HS-5 (cell line): ENCODE measurements at places on chromosomes 4 and X.

GRCh38 chrX:123923211-123923610 is 38.3 kb upstream of the STAG2 start:
- DNase-seq = no peak

DNA sequence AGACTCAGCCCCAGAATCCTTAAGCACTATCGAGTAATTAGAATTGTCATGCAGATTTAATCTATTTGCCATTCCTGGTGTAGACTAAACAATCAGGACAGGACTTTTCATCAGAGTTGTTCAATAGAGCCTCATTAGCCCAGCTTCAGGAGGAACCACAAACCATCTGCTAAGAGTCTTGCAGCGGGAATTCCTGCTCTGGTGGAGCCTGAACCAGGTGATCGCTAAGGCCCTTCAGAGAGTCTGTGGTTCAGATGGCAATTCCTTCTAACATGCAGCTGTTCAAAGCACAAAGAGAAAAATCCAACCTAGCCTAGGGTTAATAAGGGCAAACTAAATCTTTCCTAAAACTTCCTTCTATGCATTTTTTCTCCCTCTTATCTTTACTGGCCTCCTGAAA is 119.1 kb upstream of the CPEB2 start:
- DNase-seq = no peak

GRCh38 chr4:2900741-2901140 is 57.1 kb downstream of the ADD1 start:
- DNase-seq = no peak

- no peak for DNase-seq
Measured at GRCh38 chrX:140434347-140434746, 70.5 kb downstream of the SOX3 start.

DNA sequence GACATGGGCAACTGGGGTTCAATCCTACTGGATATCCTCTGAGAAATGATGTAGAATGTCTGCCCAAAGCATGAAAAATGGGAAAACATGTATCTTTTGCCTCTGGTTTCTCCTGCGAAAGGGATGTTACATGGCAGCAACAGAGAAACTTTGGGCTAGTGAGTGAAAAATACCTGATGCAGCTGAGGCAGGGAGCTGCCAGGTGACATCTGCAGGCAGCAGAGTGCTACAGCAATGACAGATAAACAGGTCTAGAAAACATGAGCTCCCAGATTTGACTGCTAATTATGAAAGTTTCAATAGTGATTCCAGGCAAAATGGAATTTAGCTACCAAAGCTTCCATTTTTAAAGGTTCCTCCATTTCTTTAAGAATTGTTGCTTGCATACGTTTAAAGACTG is 4.8 kb upstream of the CXCL1 start:
- DNase-seq = no peak

DNA sequence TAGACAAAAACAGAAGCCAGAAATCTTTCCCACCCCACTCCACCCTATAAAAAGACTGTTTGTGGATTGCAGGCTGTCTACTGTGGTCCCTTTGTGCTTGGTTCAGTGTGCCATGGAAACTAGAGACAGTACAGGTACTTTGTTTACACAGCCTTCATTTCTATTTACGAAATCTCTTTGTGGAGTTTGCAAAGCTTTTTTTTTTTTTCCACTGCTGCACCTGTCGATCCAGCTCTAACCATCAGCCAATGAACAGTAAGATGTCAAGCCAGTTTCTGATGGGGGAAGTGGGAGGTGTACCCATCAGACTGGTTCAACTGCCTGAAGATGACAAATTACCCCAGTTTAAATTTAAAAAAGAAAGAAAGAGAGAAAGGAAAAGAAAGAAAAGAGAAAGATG is 20.2 kb upstream of the LRBA start:
- no peak for DNase-seq

DNA sequence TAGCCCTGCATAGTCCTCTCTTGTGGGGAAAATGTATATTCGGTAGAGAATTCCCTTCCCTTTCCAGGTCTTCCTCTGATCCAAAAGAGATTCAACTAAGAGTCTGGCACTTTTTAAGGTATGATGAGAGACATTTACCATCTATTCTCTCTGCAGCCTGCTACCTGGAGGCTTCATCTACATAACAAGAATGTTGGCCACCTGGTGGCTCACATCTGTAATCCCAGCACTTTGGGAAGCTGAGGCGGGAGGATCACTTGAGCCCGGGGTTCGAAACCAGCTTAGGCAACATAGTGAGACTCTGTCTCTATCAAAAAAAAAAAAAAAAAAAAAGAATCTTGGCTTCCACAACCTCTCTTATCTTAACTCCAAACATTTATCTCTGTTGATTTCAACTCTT is 40.4 kb upstream of the NOCT start:
- no peak for DNase-seq

- no peak for DNase-seq
Measured at GRCh38 chrX:133709501-133709900, 275.9 kb downstream of the GPC3 start.

DNA sequence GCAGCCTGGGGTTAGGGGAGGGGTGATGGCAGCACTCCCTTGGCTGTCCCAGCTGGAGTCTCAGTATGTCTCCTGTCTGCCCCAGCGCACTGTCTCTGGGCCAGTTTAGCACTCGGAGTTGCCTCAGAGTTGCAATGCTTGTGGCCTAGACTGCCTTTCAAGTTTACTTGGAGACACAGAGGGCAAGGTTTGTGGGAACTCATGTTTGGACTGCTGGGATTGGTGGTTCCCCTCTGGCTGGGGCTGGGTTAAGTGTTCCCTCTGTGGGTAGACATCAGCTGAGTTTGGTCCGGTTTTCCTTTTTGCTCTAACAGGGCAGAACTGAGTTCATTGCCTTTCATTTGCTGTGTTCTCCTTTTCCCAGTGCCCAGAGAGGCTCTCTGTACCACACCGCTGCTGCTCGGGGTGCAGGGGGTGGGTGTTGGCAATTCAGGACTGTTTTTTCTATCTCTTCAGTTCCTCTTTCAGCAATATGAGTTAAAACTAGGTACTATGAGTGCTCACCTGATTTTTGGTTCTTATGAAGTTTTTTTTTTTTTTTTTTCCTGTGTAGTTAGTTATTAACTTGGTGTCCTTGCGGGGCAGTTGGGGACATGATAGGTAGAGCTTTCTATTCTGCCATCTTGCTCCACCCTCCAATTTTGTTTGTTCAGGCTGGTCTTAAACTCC is 17.2 kb downstream of the RAB33B start:
- no peak for DNase-seq

DNA sequence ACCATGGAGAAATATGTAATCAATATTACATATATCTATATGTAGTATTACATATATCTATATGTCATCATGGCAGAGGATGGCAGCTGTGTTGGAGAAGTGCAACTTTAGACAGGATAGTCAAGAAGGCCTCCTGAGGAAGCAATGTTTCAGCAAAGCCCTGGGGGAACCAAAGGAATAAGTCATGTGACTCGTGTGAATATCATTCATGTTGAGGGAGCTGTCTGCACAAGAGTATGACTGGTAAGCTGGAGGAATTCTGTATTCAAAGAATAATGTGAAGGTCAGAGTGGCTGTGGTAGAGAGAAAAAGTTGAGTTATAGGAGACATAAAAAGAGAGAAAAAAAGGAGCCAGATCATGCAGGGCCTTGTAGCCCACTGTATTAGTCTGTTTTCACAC is 92.9 kb upstream of the EDNRA start:
- no peak for DNase-seq

DNA sequence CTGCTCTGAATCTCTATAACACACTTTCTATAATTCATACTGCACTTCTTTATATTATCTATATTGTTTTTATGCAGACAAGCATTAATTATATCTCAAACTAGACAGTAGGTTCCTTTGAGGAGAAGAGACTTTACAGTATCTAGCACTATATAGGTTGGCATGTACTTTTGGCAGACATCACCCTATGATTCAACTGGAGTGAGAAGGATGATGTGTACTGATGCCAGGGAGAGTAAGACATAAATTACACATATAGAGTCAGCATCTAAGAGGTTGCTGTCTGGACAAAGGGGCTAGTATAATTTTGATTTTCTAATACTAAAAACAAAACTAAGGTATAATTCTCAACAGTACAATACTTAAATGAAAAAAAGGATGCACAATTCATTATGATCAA is 5.1 kb upstream of the RBM41 start:
- no peak for DNase-seq

- DNase-seq = no peak
Measured at GRCh38 chr4:9898596-9899305, 117.3 kb downstream of the DRD5 start.

GRCh38 chr4:47013373-47013772 is 18.0 kb upstream of the GABRB1 start:
- DNase-seq = no peak

GRCh38 chr4:81360737-81361136 is 111.0 kb downstream of the RASGEF1B start:
- DNase-seq = no peak

GRCh38 chr4:42627885-42628646 is 28.8 kb downstream of the ATP8A1 start:
- DNase-seq = no peak

GRCh38 chr4:48899950-48900349 is 6.6 kb downstream of the OCIAD2 start:
- no peak for DNase-seq

- peak; percentile 42 for DNase-seq
Measured at GRCh38 chrX:102976793-102977495, 39.9 kb downstream of the RAB40AL start.

DNA sequence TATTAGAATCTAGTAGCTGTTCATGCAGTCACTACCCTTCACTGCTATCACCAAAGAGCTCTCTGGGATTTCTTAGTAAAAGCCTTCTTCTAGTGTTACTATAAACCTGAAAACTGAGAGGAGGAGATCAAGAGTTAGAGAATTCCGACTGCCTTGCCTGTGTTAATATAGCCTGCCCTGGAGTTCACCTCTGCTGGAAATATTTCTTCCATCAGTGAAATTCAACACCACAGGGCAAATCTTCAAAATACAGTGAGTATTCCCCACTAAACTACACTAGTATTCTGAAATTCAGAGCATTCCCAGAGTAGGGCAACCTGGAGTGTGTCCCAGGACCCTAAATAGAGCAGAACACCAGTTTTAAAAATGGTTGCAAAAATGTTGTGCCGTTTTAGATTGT is 301.1 kb downstream of the ARHGAP24 start:
- DNase-seq = no peak

DNA sequence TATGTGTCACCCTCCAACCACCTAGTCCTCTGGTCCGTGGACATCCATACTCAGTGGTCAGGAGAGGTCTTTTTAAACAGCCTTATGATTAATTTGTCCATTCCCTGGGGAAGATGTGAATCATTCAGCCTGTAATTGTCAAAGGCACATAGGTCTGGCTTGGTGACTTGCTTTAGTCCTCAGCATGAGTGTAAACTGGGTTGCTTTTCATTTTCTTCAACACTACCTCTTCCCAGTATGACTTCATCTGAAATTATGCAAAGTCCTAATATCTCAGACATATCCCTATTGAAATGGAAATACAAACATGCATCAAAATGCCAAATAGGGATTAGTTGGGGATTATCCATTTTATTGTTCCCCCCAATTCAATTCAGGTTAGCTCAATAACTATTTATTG is 208.3 kb upstream of the AMOT start:
- no peak for DNase-seq

DNA sequence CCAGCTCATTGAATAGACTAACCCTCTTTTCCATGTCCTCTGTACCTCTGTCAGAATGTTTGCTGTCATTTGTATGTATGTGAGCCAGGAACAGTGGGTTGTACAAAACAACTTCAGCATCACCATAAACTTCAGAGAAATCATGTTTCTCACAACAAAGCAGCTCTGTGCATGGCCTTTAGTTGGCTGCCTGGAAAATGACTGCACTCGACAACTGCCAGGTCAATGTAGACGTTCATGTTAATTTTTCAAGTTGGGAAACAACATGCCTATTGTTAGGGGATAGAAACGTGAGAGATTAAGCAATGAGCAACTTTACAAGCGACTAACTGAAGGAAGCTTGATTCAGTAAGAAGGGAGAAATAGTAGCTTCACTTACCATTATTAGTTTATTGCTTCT is 17.9 kb upstream of the CXCL11 start:
- no peak for DNase-seq

GRCh38 chr4:4772534-4772933 is 86.9 kb upstream of the MSX1 start:
- no peak for DNase-seq

GRCh38 chrX:150409486-150409885 is 46.4 kb downstream of the MAMLD1 start:
- DNase-seq = no peak

DNA sequence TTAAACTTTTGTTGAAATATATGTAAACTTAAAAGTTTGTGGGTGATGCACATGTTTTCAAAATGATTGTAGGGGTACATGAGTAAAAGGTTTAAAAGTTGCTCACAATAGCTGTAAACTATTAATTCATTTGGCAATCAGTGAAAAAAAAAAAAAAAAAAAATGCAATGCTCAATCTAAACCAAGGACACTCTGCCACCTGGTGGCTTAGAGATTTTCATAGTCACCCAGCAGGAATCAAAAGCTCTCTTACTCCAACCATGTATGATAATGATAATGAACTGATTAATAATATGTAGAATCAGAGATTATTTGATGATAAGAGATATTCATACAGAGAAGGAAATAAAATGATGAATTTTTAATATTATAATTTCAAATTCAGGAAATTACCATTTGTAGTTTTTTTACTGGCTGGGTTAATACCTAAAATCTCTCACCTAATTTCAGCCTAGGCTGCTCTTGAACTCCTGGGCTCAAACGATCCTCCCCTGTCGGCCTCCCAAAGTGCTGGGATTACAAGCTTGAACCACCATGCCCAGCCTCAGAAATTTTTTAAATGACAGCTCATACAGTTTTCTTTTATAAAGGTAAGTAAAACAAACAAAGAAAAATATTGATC is 46.9 kb upstream of the SLC25A4 start:
- no peak for DNase-seq

- no peak for DNase-seq
Measured at GRCh38 chr4:152357206-152357605, 178.7 kb downstream of the FBXW7 start.

GRCh38 chrX:10052906-10053625 is 85.9 kb downstream of the CLDN34 start:
- no peak for DNase-seq

DNA sequence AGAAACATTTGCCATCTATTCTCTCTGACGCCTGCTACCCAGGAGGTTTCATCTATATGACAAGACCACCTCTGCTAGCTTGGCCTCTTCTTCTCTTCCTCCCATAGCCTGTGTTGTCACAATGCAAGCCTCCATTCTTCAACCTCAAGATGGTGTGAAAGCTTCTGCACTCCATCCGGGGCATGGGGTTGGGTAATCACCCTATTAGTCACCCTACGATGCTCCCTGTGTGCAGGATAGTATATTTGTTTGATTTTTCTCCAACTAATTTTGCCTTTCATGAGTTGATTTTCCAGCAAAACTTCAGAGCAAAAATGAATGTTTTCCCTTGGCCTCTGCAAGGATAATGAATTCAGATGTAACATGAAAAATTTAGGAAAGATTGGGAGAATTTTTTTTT is 128.0 kb upstream of the STS start:
- DNase-seq = no peak

DNA sequence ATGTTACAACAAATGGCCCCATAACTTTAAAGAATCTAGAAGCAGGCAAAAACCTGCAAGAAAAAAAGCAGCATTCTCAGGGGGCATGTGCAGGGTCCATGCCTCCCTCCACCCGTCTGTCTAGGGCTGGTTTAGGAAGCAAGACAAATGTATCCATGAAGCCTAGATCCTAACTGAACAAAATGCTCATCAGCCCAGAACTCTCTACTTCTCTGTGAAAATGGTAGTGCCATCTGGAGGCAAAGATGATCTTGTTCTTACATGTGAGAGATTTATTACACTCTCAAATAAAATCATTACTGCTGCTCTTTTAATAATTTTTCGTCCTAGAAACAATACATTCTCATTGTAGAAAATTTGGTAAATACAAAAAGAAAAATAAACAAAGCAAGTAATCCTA is 26.7 kb downstream of the NR3C2 start:
- DNase-seq = no peak
